ENCODE measurements at places on chromosomes 13 and 19. TPM values are rescaled to one million over a fixed set of nuclear protein-coding genes. Genes with fewer than 3 reads are reported as not detected.

Gene TMEM238
- not detected for total RNA-seq

DNA sequence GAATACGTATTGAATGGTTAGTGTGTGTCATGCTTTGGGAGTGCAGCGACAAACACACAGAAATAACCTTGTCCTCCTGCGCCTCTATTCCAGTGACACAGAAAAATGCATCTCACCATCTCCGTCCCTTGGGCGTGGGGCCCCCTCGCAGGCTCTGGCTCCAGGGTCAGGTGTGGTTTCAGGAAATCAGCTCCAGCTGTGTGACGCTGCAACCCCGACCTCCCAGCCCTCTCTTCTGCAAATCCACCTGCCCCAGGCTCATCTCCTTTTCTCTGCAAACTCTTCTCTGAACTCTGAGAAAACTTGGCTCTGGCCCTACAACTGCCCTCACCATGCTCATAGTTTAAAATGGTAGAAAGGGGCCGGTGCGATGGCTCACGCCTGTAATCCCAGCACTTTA is 51.3 kb upstream of the ZNF536 start:
- DNase-seq = no peak

DNA sequence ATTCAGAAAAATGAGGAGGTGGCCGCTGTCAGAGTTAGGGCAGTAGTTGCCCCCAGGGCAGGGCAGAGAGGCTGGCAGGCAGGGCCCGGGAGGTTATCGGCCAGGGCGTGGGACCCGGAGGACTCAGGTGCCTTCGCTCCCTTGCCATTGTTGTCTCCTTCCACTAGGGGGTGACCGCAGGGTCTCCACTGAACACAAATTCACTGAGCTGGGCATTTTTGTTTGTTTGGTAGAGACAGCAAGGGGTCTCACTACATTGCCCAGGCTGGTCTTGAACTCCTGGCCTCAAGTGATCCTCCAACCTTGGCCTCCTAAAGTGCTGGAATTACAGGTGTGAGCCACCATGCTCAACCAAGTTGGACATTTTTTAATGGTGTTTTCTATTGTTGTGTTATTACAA is 25.1 kb downstream of the CARS2 start:
- DNase-seq = no peak

DNA sequence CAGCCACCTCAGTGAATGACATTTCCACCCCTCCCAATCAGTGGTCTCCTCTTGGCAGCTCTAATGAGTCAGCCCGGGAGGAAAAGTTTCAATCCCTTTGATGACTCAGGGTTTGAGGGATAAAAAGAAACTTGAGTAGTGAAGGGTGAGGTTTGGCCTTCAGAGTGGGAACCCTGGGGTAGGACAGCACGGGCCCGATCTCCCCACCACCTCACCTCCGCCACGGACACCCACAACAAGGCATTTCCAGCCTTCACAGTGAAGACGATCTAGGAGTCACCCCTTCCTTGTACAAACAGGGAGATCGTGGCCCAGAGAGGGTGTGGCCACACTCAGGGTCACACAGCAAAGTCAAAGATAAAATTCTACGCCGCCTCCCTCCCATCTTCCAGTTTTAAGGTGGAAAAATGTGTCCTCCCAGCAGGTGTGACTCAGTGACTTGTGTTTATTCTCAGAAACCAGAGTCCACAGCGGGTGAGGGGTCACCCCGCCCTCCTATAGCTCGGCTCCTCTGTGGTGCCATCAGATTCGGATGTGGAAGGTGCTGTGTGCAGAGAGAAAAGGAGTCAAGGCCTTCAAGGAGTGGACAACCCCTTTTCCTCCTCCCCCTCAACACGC is 12.3 kb downstream of the CIB3 start:
- no peak for DNase-seq

DNA sequence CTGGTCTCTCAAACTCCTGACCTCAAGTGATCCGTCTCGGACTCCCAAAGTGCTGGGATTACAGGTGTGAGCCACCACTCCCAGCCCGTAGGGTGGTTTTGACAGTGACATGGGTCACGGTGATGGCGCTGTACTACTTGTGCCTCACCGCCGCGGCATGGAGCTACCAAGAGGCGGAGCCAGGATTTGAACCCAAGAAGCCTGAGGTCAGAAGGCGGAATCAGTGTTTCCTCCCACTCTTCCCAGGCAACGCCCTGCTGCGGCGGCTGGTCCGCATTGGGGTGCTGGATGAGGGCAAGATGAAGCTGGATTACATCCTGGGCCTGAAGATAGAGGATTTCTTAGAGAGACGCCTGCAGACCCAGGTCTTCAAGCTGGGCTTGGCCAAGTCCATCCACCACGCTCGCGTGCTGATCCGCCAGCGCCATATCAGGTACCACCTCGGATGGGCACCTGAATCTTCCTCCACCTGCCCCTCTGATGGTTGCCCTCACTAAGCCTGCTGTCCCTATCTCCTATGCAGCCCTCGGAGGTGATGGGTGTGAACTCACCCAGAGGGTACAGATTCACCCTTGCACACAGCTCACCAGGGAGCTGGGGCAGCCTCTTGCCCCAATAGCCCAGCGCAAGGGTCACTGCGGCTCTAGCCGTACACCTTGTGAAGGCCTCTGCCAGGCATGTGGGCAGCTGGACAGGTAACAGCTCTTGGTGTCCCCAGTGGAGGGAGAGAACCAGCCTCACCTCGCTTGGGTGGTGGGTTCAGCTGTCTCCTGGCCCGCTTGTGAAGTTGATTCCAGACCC is 5.6 kb downstream of the RPS9 start:
- no peak for DNase-seq

Data from occipital lobe (tissue), 3 donors.